ENCODE measurements at places on chromosomes 16 and 17.

- no peak for DNase-seq
Observed at GRCh38 chr17:65139101-65139764, 2.1 kb downstream of the RGS9 start.

DNA sequence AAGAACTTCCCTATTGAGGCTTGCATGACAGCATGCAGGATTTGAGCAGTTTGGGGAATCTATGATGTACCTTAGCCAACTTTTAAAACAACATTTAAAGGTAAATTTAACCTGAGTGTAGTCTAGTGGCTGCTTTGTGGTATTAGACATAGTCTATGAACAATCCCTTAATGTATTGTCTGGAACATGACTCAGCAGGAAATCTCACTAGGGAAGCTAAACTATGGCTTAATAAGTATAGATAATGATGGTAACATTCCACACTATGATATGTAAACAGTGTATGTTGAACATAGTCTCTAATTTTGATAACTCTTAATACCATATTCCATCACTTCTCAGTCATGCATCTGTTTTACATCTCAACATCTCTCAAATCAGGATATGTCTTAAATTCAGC, 52.1 kb upstream of the SLC12A3 start:
- DNase-seq, result no peak

DNA sequence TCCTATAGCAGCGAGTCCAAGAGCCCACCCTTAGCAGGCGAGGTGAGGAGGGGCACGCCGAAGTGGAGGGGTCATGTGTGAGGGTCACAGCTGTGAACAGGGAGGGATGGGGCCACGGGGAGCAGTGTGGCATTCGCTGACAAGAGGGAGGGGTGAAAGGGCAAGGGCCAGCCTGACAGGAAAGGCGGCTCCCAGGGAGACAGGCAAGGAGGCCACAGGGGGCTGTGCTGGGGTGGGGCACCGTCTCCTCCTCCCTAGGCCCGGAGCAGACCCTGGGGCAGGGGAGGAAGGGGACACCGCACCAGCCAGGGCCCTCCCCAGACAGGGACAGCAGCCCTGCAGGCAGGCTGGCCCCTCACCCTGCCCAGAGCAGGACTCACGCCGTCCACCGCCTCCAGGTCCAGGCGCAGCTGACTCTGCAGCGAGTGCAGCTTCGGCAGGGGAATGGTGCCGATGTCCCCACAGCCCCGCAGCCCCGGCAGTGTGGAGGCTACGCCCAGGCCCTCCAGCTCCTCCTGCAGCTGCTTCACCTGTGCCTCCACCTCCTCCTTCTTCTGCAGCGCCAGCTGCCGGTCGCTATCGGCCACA, 15.1 kb downstream of the GNPTG start:
- no peak for DNase-seq

GRCh38 chr17:45247429-45248131, 14.3 kb downstream of the SPATA32 start:
- peak; percentile 92 for DNase-seq

DNA sequence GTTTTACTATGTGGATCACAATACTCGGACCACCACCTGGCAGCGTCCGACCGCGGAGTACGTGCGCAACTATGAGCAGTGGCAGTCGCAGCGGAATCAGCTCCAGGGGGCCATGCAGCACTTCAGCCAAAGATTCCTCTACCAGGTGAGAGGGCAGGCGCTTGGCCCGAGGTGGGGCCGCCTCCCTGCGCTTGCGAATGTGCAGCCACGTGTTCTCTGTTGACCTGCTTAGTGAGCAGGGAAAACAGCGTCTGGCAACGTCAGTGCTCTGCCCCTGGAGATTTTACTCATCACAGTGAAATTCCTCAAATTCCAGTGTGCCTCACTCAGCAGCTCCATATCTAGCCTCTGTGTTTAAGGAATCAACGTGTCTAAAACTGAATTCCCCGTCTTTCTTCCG, 33.4 kb upstream of the CLEC18A start:
- no peak for DNase-seq

DNA sequence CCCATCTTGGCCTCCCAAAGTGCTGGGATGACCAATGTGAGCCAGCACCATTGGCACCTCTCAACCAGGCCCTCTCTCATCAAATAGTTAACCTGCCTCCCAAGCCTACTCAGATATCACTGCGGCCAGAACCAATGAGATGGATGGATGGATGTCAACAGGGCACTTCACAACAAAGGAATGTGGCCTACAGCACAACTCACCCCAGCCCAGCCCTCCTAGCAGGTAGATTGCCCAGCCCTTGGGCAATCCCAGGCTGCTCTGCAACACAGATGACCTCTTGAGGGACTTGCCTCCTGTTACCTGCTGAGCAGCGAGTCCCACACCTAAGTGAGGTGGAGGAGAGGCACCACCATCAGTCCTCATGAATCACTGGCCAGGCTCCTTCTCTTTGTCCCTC, 22.6 kb upstream of the KIFC3 start:
- no peak for DNase-seq

DNA sequence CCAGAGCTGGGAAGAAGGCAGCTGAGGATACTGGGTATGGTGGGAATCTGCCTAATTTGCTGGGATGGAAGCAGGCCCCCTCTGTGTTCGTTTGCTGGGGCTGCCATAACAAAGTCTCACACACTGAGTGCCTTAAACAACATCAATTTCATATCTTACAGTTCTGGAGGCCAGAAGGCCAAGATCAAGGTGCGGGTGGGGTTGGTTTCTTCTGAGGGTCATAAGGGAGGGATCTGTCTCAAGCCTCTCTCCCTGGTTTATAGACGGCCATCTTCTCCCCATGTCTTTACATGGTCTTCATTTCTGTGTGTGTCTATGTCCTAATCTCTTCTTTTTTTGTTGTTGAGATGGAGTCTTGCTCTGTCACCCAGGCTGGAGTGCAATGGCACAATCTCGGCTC, 35.8 kb downstream of the GDE1 start:
- DNase-seq, result no peak

GRCh38 chr16:6964679-6965078, 368.0 kb upstream of the RBFOX1 start:
- DNase-seq, result no peak

DNA sequence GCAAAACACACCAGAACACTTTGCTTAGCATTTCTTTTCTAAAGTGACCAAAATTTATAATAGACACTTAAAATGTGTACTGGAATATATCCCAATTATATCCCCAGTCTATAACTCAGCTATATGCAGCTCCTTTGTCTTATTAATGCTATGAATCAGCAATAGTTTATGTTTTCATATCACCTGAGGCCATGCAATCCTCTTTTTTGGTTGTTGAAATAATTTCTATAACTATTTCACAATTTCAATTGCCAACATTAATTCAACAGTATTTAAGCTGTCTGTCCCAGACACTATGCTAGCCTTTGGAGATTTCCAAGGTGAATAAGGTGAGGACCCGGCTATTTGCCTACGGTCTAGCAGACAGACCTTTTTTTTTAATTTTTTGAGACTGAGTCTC, 17.2 kb upstream of the BMERB1 start:
- DNase-seq, result no peak

GRCh38 chr17:6231465-6231864, 161.3 kb downstream of the WSCD1 start:
- no peak for DNase-seq

- DNase-seq, result peak; percentile 41
Observed at GRCh38 chr16:30615358-30616091, 5.3 kb upstream of the ZNF689 start.
